Activated CD4-positive, alpha-beta T cell treated with anti-CD3 and anti-CD28 coated beads, Interleukin-2, amount 10 ng/mL, durations not matched to agents 24 days and 14 days (primary cell): ENCODE measurements at places on chromosomes 4 and X. TPM values are rescaled to one million over a fixed set of nuclear protein-coding genes. Genes with fewer than 3 reads are reported as not detected.

DNA sequence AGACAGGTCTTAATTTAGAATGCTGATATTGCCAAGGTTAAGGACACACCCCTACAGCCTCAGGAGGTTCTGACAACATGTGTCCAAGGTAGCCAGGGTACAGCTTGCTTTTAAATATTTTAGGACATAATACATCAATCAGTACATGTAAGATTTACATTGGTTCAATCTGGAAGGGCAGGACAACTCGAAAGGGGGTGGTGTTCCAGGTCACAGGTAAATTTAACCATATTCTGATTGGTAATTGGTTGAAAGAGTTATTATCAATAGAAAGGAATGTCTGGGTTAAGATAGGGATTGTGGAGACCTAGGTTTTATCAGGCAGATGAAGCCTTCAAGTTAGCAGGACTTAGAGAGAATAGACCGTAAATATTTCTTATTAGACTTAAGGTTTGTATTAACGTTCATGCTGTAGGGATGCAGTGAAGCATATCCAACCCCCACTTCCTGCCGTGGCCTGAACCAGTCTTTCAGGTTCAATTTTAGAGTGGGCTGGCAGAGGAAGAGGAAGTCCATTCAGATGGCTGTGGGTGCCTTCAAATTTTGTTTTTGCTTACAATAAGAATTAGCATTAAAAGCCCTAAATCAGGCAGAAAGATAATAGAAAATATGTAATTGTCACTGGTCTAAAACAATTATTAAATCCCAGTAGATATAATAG, 136.5 kb upstream of the GALNTL6 start:
- H3K4me1 ChIP-seq = no peaks in the 10 kb centered on the region
- no peak overlapping the region for H3K4me3 ChIP-seq
- no peak for DNase-seq
- H3K27me3 ChIP-seq = no peaks in the 10 kb centered on the region

GRCh38 chr4:10731690-10732089, 47.1 kb upstream of the CLNK start:
- H3K27me3 ChIP-seq = no peaks in the 10 kb centered on the region
- H3K4me3 ChIP-seq = peak overlapping the region; percentile 51
- H3K36me3 ChIP-seq = peaks cover 15% of the 10 kb centered on the region
- H3K27ac ChIP-seq = peak overlapping the region; percentile 97
- no peak for DNase-seq

GRCh38 chrX:53449632-53450031, 15.5 kb upstream of the HSD17B10 start:
- no peak overlapping the region for H3K27ac ChIP-seq
- H3K4me3 ChIP-seq = no peak overlapping the region
- no peaks in the 10 kb centered on the region for H3K27me3 ChIP-seq
- DNase-seq = no peak
- no peaks in the 10 kb centered on the region for H3K4me1 ChIP-seq
- no peaks in the 10 kb centered on the region for H3K36me3 ChIP-seq

The RHOXF2 gene
- not detected in 2 replicates for total RNA-seq

DNA sequence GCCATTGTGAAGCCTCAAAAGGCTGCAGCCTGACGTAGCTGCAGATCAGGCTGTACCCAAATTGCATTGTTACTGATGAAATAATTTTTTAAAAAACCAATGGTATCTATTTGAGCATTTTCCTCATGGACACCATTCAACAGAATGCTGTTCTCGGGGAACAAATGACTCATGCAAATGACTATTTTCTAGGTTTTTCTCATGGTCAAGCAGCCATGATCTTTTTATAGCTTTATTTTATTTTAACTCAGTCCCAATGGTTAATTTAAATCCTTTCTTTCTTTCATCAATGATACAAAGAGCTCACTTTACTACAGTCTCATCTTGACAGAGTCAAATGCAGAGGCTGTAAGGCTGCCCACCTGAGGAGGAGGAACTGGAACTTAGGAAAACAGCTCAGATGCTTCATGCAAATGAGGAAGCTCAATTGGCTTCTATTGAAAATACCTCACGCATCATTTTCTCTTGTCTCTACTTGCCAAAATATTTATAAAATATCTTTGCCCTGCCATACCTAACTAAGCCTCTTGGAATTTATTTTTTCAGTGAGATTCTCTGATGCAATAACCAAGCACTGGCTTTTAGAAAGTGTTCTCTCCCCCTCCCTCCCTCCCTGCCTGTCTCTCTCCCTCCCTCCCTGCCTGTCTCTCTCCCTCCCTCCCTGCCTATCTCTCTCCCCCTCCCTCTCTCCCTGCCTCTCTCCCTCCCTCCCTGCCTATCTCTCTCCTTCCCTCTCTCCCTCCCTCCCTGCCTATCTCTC, 81.0 kb downstream of the SORBS2 start:
- H3K27ac ChIP-seq = no peak overlapping the region
- no peak for DNase-seq
- no peak overlapping the region for H3K4me3 ChIP-seq

GRCh38 chr4:94995684-94996394, 238.1 kb downstream of the BMPR1B start:
- H3K4me3 ChIP-seq = peak overlapping the region; percentile 16
- H3K36me3 ChIP-seq = no peaks in the 10 kb centered on the region
- H3K27me3 ChIP-seq = no peaks in the 10 kb centered on the region
- DNase-seq = no peak
- peaks cover 3% of the 10 kb centered on the region for H3K4me1 ChIP-seq
- H3K27ac ChIP-seq = no peak overlapping the region

The PALLD gene
- total RNA-seq = 34.3 and 37.9 TPM in 2 replicates

The PTCHD1 gene
- total RNA-seq = not detected in 2 replicates

The CDKL2 gene
- 0.36 TPM in 1 of 2 replicates, not detected in the other for total RNA-seq

GRCh38 chr4:169397762-169398161, 127.0 kb upstream of the SH3RF1 start:
- peaks cover 5% of the 10 kb centered on the region for H3K36me3 ChIP-seq
- no peak overlapping the region for H3K27ac ChIP-seq
- no peak overlapping the region for H3K4me3 ChIP-seq
- no peaks in the 10 kb centered on the region for H3K27me3 ChIP-seq
- no peaks in the 10 kb centered on the region for H3K4me1 ChIP-seq

The CXCL9 gene
- 0.14 TPM in 1 of 2 replicates, not detected in the other for total RNA-seq

DNA sequence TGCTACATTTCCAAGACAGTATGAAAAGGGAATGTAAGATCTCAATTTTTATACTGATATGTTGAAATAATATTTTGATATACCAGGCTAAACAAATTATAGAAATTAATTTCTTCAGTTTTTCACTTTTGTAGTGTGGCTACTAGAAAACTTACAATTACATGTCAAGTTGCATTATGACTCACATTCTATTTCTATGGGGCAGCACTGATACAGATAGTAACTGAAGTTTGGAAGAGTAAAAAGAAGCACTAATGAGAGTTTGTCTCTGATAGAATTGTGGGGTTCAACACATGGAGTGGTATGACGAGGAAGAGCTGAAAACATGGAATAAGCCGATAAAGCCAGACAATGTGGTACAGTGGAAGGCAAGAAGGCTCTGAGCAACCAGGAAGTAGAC, 95.6 kb downstream of the NR3C2 start:
- no peaks in the 10 kb centered on the region for H3K27me3 ChIP-seq
- no peak for DNase-seq
- H3K4me3 ChIP-seq = no peak overlapping the region
- H3K4me1 ChIP-seq = no peaks in the 10 kb centered on the region
- H3K27ac ChIP-seq = no peak overlapping the region

The PCDH7 gene
- not detected in 2 replicates for total RNA-seq

- no peaks in the 10 kb centered on the region for H3K36me3 ChIP-seq
- H3K4me1 ChIP-seq = no peaks in the 10 kb centered on the region
- H3K27me3 ChIP-seq = no peaks in the 10 kb centered on the region
- DNase-seq = peak; percentile 80
- H3K4me3 ChIP-seq = no peak overlapping the region
These were observed 660.3 kb upstream of the PITX2 start for GRCh38 chr4:111283066-111283677.

DNA sequence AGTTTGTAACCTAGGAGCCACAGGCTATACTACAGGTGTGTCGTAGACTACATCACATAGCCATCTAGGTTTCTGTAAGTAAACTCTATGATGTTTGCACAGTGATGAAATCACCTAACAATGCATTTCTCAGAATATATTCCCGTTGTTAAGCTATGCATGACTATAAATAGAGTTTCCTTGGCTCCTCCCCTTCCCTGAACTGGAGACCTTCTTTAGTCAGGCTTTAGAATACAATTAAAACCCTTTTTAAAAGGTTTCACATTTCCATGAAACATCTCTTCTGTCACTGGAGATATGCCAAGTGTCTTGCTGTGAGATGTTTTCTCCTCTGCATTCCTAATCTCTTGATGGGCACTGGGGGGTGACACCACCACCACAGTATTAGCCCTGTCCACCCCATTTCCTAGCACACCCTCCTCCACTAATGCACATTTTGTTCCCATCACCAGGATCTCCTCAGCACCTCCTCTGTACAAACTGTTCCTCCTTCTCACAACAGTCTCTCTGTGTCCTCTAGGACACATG, 334.6 kb upstream of the CPEB2 start:
- no peaks in the 10 kb centered on the region for H3K4me1 ChIP-seq
- no peak overlapping the region for H3K27ac ChIP-seq
- H3K4me3 ChIP-seq = no peak overlapping the region
- DNase-seq = no peak
- H3K36me3 ChIP-seq = no peaks in the 10 kb centered on the region

GRCh38 chr4:171235521-171235920, 577.7 kb upstream of the GALNTL6 start:
- H3K4me3 ChIP-seq = no peak overlapping the region
- no peaks in the 10 kb centered on the region for H3K4me1 ChIP-seq
- DNase-seq = no peak
- no peaks in the 10 kb centered on the region for H3K27me3 ChIP-seq
- no peaks in the 10 kb centered on the region for H3K36me3 ChIP-seq

The HTATSF1 gene
- 49.4 and 55.1 TPM in 2 replicates for total RNA-seq

GRCh38 chr4:53453385-53453784, 75.9 kb downstream of the FIP1L1 start:
- H3K4me1 ChIP-seq = peaks cover 5% of the 10 kb centered on the region
- no peak overlapping the region for H3K4me3 ChIP-seq
- no peaks in the 10 kb centered on the region for H3K27me3 ChIP-seq
- H3K27ac ChIP-seq = no peak overlapping the region
- DNase-seq = no peak

GRCh38 chr4:151569650-151570049, 160.7 kb downstream of the FHIP1A start:
- H3K4me1 ChIP-seq = no peaks in the 10 kb centered on the region
- H3K27me3 ChIP-seq = peaks cover 24% of the 10 kb centered on the region
- H3K4me3 ChIP-seq = no peak overlapping the region
- no peak for DNase-seq

- no peak overlapping the region for H3K4me3 ChIP-seq
- DNase-seq = no peak
- H3K36me3 ChIP-seq = peaks cover 2% of the 10 kb centered on the region
- no peaks in the 10 kb centered on the region for H3K4me1 ChIP-seq
These were observed 68.4 kb downstream of the GATB start for GRCh38 chr4:151692443-151692782.

GRCh38 chr4:89123451-89123851, 12.1 kb downstream of the TIGD2 start:
- peaks cover 5% of the 10 kb centered on the region for H3K4me1 ChIP-seq
- H3K4me3 ChIP-seq = no peak overlapping the region
- H3K36me3 ChIP-seq = no peaks in the 10 kb centered on the region
- no peak overlapping the region for H3K27ac ChIP-seq
- H3K27me3 ChIP-seq = no peaks in the 10 kb centered on the region
- no peak for DNase-seq

GRCh38 chr4:24928708-24929107, 15.9 kb upstream of the CCDC149 start:
- H3K36me3 ChIP-seq = no peaks in the 10 kb centered on the region
- no peak for DNase-seq
- H3K4me3 ChIP-seq = no peak overlapping the region
- H3K27ac ChIP-seq = no peak overlapping the region

DNA sequence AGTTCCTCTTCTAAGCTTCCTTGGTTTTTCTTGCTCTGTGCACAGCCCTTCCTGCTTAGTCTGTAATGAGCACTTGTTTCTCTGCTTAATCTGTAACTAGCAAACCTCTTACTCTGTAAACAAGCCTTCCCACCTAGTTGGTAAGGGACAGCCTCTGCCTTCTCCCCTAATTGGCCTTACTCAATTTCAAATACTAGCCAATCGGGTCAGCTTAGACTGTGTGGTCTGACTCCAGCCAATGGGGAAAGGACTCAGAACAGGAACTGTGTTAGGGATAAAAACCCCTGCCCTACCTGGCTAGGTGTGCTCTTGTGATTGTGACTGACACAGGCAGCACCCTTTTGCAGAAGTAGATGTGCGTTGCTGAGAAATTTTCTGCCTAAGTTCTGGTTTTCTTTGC, 136.5 kb upstream of the AADAT start:
- H3K4me1 ChIP-seq = no peaks in the 10 kb centered on the region
- H3K27ac ChIP-seq = no peak overlapping the region
- no peaks in the 10 kb centered on the region for H3K27me3 ChIP-seq

The SLC7A11 gene
- total RNA-seq = 1.8 and 1.9 TPM in 2 replicates

GRCh38 chr4:38062776-38063097, 102.5 kb downstream of the PTTG2 start:
- no peak for DNase-seq
- H3K36me3 ChIP-seq = peaks cover 29% of the 10 kb centered on the region
- H3K4me1 ChIP-seq = peaks cover 12% of the 10 kb centered on the region
- H3K27me3 ChIP-seq = no peaks in the 10 kb centered on the region
- no peak overlapping the region for H3K27ac ChIP-seq

The H2AZ1 gene
- 477 TPM in 2 replicates for total RNA-seq

DNA sequence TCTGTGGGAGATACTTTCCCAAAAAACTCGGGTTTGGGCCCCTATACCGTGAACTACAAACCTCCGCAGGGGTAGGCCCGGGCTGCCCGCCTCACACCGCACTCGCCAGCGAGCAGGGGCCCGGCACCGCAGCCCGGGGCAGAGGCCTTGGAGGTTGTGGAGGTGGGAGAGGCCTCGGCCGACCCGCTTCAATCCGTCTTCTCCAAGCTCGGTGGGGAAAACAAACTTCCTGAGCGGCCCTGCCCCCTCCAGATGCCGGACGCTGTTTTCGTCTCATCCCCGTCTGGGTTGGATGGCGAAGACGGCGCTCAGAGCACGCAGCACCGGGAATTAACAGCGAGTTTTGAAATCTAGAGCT, 442 bp upstream of the MCUB start:
- peaks cover 24% of the 10 kb centered on the region for H3K36me3 ChIP-seq
- no peaks in the 10 kb centered on the region for H3K27me3 ChIP-seq
- peak overlapping the region; percentile 95 for H3K4me3 ChIP-seq
- peaks cover 42% of the 10 kb centered on the region for H3K4me1 ChIP-seq
- DNase-seq = no peak
- H3K27ac ChIP-seq = peak overlapping the region; percentile 98

The CD40LG gene
- 178 and 181 TPM in 2 replicates for total RNA-seq

DNA sequence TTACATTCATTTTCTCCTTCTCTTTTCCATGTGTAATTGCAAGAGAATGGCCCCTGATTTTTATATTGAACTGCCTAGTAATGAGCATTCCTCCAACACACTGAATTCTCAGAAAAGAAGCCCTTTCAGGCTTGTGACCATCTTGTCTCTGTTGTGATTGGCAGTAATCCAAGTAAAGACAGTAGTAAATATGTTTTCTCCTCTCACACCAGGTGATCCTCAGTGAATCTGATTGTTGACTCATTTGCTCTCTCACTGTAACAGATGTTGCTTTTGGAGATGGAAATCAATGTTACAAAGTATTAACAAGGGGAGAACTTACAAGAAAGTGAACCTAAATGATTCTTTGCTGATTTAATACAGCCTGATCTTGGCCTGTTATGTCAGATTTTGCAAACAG, 271.0 kb downstream of the AFF2 start:
- H3K4me1 ChIP-seq = no peaks in the 10 kb centered on the region
- H3K27ac ChIP-seq = no peak overlapping the region
- no peak overlapping the region for H3K4me3 ChIP-seq
- H3K36me3 ChIP-seq = no peaks in the 10 kb centered on the region

- H3K27ac ChIP-seq = no peak overlapping the region
- DNase-seq = no peak
- no peaks in the 10 kb centered on the region for H3K27me3 ChIP-seq
- no peak overlapping the region for H3K4me3 ChIP-seq
- no peaks in the 10 kb centered on the region for H3K4me1 ChIP-seq
- H3K36me3 ChIP-seq = no peaks in the 10 kb centered on the region
These were observed 335.8 kb downstream of the PABPC4L start for GRCh38 chr4:133865612-133866327.
